Activated CD4-positive, alpha-beta T cell treated with anti-CD3 and anti-CD28 coated beads for 24 hours (primary cell): ENCODE measurements at places on chromosomes 2 and 18.
A peak's percentile ranks its signal among the peaks of the same experiment; 100 is the strongest.

DNA sequence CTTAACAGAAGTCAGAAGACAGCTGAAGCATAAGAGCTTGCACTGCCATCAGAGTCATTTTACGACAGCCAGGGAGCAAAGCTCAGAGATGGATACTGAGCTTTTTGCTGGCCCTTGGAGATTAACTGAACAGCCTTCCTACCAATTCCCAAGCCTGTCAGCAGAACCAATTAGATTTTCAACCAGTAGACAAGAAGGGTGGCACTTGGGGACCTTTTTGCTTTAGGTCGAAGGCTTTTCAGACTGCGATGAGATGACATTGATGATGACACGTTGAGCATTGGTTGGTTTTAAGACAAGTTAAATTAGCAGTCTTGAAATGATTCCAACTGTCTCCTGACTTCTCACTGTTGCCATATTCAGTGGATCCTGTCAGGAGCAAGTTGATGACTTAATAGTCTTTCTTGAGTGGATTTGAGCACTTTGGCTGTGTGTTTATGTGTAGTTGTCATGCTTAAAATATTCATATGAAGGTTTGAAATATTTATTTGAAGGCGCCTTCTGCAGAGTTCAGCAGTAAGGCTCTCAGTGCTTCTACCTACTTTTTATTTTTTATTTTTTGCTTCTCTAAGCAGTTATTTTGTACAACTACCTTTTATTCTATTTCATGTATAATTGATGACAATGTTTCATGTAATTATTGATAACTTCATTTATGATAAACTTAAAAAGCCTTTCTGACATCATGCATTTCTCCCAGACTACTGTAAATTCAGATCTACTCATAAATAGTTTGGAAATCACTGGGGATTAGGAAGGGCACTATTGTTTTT, 256.7 kb downstream of the CAMKMT start:
- DNase-seq = no peak

DNA sequence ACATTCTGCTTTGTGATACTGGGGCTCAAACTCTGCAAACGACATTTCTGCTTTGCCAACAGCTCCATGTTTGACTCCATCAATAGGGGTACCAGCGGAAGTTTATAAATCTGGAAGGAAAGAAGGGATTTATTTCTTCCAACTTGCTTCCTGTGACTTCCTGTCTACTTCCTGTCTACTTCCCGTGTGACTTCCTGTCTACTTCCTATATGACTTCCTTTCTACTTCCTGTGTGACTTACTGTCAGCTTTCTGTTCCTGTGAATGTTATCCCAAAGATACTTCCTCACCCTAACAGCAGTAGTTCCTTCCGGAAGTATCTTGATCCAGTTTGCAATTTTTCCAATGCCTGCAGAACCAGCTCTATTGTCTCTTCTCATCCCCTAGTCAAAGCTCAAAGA, 52.0 kb upstream of the MBOAT2 start:
- DNase-seq = no peak

- peak; percentile 64 for DNase-seq
Measured at GRCh38 chr18:79394534-79395307, 1.0 kb upstream of the NFATC1 start.

DNA sequence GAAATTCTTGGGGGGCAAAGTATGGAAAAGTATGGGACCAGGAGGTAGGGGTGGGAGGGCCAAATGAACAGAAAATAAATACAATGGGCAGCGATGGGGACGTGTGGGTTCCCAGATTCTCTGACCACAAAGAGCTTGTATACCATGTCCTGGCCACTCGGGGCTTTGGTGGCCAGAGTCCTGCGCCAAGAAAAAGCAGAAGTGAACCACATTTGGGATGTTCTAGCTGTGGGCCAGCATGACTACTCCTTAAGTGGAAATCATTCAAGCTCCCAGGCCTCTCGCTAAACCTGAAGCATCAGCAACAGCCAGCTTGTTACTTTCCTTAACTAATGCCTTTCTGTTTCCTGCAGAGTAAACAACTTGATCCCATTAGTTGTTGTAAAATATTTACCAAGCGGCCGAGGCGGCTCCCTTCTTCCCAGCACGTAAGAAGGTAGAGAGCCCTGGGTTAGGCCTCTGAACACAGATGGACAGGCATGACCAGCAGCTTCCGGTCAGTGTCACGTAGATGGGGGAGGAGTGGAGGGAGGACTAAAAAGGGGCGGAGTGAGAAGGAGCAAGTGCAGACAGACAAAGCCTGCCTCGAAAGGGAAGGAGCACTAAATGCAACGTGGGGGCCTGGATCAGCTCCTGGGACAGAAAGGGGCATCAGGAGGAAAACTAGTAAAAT, 88.2 kb downstream of the GALNT14 start:
- no peak for DNase-seq

DNA sequence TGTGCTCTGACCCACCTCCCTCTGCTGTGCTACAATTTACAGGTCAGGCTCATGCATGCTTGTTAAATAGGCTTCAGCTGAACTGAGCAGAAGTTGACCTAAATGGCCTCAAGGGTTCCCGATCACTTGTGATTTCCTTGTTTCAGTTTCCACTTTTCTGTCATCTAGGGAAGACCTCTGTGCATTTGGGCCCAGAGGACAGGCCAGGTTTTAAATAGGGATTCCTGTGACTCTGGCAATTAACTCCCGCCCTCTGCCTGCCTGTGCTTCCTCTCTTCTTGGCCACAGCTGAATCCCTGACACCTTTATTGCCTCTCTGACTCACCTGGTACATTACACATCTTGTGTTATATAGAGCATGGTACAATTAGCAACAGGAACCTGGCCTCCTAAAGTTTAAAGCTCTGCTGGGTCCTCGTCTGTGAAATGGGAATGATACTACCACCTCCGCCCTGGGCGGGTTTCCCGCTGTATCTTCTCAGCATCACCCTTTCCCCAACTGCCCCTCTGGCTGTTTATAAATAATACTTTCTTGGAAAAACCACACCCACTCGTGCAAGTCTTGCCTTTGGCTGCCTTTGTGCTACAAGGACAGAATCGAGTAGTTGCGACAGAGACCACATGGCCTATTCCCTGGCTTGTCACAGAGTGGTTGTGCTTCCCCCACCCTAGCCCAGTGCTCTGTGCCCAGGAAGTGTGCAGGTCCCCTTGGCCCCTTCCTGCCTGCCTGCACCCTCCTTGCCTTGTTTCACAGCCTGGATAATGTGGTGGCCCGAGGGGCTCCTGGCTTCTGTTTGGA, 7.9 kb downstream of the CABLES1 start:
- no peak for DNase-seq

DNA sequence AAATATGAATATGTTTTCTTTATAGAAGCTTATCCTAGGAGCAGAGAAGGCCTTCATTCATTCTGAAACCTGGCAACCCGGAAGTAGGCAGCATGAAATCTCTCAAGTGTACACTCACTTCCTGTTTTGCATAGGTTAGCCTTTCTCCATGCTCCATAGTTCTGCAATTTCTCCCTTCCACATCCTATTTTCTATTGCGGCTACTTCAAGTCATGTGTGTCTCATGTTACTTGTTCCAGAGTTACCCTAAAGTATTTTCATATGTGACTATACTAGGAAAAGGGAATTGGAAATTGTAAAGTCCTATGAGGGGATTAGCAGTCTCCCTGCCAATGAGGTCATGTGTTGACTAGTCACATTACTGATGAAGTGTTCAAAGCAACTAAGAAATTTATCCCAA, 320.6 kb downstream of the NCKAP5 start:
- DNase-seq = no peak

DNA sequence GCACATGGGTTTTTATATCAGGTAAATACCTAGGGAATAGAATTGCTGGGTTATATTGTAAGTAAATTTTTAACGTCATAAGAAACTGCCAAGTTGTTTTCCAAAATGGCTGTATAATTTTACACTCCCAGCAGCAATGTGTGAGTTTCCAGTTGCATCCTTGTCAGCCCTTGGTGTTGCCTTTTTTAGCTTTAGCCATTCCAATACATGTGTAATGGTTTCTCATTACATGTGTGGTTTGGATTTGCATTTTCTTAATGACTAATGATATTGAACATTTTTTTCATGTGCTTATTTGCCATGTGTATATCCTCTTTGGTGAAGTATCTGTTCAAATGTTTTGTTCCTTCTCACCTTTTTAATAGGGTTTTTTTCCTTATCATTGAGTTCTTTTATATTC, 70.8 kb downstream of the ABI2 start:
- DNase-seq = no peak

DNA sequence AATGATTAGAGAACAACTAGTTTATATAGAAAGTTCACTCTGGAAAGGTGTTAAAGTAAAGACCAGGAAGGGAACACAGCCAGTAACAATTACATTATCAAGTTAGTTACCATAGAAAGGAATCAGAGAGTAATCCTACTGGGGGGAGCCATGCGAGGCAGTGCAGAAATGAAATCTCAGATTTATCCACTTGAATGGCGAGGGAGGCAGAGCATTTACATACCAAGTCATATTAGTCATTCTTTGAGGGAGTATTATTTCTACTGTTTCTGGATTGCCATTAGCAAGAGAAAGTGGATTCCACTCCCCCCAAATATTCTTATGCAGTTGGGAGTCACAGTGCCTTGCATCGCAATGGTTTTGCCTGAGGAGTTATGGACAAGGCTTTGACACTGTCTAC, 472.7 kb upstream of the TRIB2 start:
- DNase-seq = no peak

DNA sequence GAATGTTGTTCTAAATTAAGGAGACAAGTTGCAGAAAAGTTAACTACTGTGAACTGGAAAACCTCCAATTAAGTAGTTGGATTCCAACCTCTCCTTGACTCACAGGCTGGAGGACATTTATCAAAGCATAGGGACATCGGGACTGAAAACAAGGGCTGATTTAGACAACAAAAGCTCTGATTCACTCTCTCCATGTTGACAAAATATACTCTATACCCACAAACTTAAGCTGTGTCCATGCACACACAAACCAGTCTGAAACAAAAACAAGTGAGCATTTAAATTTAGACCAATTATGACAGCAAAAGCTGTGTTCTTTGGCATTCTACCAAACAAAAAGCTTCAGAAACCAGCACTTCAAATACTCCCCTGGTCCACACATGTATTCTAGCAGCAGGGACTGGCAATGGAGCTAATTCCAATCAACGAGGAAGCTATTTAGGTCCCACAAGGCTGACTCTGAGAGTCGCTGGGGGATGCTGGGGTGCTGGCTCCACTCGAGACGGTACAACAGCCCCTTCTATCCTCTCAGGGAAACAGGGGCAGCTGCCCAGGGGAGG, 71.4 kb downstream of the NXPH2 start:
- DNase-seq = no peak

DNA sequence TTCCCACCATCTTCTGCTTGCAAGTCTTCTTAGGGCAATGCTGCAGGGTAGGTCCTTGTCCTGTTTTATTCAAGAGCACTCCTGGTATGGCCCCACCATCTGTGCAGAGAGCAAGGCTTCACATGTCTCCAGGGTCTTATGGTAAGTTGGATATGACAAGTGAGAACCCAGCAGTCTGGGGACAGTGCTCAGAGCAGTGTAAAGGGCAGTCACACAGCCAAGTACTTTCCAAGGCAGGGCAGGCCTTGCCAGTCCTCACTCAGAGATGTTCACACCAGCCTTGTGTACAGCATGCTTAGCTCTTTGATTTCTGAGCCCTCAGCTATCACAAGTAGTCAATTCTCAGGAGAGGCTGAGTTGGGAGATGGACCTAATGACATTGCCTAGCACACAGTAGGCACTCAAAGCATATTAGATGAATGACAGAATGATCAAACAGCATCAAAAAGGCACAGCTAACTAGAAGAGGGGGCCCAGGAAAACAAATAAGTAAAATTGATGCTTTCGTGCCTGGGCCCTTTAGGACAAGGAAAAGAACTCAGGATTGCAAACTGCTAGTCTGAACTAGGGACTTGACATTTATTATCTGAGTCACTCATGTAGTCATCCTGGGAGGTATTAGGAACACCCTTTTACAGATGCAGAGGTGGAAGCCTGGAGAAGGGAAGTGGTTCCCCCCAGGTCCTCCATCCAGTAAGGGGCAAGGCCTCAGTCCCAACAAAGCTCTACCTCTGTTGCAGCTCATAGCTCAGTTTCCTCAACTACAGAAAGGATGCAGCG, 86.7 kb upstream of the CTAGE1 start:
- no peak for DNase-seq

GRCh38 chr2:40043191-40043590, 264.1 kb upstream of the THUMPD2 start:
- DNase-seq = no peak

DNA sequence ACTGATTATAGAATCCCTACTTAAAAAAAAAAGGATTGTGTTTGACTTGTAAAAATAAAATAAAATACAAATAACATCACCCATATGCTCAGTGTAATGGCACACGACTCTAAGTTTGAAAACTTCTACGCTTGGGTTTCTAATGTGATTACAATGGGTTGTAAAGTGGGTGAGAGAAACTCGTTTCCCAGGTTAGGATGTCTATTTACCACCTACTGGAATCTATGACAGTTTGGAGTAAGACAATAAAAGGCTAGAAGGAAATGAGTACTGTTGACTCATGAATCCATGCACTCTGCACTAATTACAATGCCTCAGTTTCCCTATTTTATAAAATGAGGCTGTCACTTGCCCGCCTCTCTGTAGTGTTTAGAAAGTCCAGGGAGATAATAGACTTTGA, 204.2 kb upstream of the FBXO11 start:
- DNase-seq = no peak

DNA sequence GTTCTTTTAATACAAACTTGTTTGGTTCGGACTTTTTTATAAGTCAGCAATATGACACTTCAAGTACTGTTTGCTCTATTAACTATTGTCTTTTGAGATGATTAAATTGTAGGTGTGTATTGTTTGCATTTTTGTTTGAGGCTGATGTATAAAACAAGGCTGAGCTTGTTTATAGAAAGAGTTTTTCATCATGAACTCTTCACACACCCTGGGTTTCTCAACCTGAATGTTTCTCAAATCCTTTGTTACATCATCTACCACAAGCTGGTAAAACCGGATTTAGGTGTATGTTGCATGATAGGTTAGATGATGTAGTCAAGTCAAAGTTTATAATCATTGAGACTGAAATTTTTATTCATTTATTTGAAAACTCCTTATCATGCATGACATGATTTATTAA, 335.2 kb upstream of the LRATD1 start:
- no peak for DNase-seq

- DNase-seq = peak; percentile 18
Measured at GRCh38 chr2:162123806-162124758, 28.0 kb downstream of the GCG start.

DNA sequence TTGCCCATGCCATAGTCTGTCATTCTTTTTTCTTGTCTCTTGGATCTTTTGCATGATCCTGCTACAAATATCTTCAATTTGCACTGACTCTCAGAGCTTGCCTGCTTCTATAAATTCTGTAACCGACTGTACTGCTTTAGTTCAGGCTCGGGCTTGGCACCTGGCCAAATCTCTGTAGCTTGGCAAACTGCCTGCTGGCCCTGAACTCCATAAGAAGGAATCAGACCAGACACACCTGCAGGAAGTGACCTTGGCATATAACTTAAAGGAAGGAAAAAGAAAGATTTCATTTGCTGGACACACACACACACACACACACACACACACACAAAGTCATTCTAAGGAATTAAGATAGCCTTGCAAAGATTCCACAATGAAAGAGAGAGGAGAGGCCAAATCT, 291.2 kb upstream of the DDX18 start:
- DNase-seq = no peak

- no peak for DNase-seq
Measured at GRCh38 chr18:36025025-36025424, 42.3 kb downstream of the RPRD1A start.

- DNase-seq = no peak
Measured at GRCh38 chr2:190986221-190986953, 27.6 kb downstream of the STAT1 start.

- DNase-seq = no peak
Measured at GRCh38 chr2:68365087-68365486, at the start of gene PLEK. PLEK (plus strand) TSS chr2:68365282; CDS start chr2:68365352, 70 bp downstream.

- DNase-seq = no peak
Measured at GRCh38 chr2:134685967-134686366, 32.8 kb downstream of the TMEM163 start.

- DNase-seq = no peak
Measured at GRCh38 chr2:46286715-46287114, 10.5 kb upstream of the EPAS1 start.
